ENCODE measurements at places on chromosomes 12 and 14. TPM values are rescaled to one million over a fixed set of nuclear protein-coding genes. Genes with fewer than 3 reads are reported as not detected.

DNA sequence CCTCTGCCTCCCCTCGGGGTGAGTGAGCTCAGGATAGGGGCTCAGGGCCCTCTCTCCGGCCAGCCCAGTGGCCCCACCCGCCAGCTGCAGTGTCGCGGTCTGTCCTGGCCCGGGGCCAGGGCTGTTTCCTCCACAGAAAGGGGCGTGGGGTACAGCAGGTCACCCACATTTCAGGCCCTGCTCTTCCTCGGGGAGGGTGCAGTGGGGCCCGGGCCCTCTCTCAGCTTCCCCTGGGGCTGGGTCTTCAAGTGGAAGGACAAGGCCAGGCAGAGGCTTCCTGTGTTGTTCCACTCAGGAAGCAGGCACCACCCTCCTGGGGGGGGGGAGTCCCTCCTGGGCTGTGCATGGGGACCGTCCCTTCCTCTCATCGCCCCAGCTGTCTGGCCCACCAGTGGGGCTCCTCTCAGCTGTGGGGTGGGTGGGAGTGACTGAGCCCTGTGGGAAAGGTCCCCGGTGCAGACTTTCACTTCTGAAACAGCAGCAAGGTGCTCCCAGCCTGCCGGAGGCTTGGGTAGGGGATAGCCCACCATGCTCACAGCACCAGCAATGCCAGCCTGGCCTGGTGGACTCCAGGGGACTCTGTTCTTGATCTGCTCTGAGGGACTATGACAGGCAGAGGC is 3.7 kb downstream of the GPR132 start:
- no peak for DNase-seq

DNA sequence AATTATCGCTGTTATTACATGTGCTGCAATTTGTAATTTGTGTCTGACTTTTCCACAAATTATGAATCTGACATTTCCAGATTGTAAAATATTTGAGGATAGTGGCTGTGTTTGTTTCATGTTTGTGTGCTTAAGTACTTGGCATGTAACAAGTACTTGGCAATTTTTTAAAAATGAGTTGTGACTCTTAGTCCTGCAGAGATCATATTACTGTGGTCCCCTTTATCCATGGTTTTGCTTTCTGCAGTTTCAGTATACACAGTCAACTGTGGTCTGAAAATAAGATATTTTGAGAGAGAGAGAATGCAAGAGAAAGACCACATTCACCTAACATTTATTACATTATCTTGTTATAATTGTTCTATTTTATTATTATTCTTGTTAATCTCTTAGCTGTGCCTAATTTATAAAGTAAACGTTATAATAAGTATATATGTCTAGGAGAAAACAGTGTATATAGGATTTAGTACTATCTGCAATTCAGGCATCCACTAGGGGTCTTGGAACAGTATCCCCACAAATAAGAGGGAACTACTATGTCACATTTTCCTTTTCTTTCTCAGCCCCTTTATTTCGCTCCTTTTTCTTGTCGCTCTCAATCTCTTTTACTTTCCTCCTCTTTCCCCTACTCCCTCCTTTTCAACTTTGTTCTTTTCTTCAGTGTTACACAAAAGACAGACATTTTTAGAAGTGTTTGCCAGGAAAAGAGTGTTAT is 176.1 kb downstream of the FUT8 start:
- no peak for DNase-seq

GRCh38 chr14:78401866-78402265 is 231.7 kb downstream of the NRXN3 start:
- DNase-seq = peak; percentile 1

DNA sequence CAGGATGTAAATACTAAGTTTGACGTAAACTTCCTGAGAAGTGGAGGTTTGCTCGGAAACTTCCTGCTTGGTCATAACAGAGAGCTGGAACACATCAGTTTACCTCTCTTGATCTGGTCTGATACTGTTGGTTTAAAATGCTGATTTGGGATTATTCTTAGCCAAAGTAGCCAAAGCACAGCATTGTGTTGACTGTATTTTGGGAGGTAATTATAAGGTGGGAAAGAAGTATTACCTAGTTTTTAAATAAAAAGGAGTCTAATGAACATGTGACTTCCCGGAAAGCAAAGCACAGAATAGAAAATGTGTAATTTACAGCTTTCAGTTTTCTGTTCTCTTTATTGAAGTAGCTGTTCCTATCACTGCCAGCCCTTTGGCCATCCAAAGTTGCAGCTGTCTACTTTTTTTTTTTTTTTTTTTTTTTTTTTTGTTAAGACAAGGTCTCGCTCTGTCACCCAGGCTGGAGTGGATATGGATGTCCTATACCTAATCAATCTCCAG is 52.2 kb upstream of the SRP54 start:
- DNase-seq = no peak

DNA sequence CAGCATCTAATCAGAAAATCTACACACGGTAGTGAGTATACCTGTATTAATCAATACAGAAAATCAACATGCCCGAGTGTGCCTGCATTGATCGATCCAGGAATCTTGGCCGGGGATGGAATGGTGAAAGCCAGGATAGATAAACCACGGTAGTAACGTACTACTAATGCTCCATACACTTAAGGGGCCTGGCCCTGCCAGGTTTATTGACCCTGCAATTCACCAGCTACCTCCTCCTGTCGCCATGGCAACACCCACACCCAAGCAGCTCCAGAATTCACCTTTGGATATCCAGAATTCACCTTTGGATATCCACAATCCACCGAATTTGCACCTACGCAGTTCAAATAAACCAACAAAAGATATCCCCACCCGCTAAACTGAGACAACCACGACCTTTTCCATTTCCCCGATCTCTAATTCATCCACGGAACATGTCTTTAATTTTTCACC is 14.8 kb upstream of the CALM1 start:
- DNase-seq = no peak

- no peak for DNase-seq
Observed at GRCh38 chr12:43154498-43155045, 397.4 kb downstream of the ADAMTS20 start.

DNA sequence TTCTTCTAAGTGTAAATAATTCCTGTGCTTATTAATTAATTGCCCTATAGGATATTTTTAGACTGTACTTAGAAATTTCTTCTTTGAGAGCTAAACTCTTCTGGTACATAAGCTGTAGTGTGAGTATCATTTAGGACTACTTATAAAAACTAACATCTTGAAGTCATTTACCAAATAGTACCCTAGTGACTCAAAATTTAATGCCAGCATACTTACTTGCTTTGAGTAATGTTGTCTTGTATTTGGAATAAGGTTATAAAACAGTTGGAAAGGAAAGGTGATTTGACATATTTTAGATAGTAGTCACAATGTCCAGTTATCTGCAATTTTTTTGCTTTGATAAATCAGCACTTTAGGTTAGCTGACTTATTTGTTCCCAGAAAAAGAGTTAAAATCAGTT is 39.1 kb downstream of the SPATA7 start:
- DNase-seq = no peak

DNA sequence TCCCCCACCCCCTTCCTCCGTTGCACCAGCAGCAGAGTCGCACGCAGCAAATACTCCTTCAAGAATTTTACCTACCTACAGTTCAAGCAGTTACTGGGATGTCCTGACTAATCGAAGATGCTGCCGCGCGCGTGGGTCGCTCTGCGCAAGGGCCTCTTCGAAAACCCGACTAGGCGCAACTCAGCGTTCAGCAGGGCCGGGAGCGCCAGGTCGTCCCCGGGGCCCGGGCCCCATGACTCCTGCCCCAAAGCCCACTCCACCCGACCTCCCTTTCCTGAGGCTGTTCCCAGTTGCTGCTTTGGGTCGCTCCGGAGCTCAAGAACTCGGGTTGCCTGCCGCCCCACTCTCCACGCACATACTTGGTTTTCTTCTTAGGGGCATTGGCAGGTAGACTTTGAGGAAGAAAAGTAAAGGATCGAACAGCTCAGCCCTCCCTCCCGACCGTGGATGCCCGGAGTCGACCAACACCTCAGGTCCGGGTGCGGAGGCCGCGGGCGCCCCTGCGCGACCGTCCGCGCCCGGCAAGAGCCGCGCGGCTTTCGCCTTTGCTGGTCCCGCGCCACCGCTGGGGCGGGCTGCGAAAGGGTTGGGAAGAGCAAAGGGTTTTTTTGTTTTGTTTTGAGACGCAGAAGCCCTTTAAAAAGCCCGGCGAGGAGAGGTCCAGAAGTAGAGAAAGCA is 1.9 kb downstream of the BMP4 start:
- no peak for DNase-seq

GRCh38 chr12:89276860-89277259 is 75.4 kb downstream of the DUSP6 start:
- no peak for DNase-seq

GRCh38 chr12:58067610-58068387 is 126.4 kb downstream of the ATP23 start:
- no peak for DNase-seq

DNA sequence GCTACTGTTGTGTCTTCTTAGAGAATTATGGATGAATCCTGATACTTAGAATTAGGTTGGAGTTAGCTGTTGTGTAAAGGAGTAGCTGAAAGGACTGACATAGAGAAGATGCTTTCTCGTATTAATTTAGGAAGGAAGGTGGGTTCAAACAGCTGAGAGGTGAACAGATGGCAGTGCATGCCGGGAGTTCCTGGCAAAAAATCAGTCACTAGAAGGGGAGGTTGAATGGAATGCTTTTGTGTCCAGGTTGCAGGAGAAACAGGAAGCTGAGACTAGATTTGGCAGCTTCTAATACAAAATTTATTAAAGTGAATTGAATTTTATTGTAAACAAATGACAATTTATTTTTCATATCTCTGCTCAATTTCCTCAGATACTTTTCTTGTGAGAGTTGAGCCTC is 70.8 kb downstream of the BTG1 start:
- DNase-seq = no peak

- no peak for DNase-seq
Observed at GRCh38 chr12:12883369-12884001, 7.9 kb upstream of the GPRC5A start.

DNA sequence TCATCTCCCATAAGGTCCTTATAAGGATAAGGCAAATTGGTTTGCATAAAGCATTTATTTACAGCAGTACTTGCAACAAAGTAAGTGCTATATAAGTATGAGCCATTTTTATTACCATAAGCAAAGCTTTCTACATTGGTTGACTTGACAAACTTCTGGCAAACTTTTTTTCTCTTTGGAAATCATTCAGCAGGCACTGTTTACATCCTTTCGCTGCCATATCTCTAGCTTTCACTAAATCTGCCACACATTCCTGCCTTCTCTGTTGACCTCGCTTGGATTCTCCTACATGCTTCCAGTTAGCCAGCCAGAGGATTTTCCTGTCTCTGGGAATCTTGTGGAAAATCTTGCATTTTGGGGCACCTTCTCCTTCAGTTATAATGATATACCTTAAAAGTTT is 21.8 kb upstream of the HDAC7 start:
- DNase-seq = no peak

GRCh38 chr14:50603565-50603964 is 43.6 kb downstream of the ATL1 start:
- DNase-seq = no peak

DNA sequence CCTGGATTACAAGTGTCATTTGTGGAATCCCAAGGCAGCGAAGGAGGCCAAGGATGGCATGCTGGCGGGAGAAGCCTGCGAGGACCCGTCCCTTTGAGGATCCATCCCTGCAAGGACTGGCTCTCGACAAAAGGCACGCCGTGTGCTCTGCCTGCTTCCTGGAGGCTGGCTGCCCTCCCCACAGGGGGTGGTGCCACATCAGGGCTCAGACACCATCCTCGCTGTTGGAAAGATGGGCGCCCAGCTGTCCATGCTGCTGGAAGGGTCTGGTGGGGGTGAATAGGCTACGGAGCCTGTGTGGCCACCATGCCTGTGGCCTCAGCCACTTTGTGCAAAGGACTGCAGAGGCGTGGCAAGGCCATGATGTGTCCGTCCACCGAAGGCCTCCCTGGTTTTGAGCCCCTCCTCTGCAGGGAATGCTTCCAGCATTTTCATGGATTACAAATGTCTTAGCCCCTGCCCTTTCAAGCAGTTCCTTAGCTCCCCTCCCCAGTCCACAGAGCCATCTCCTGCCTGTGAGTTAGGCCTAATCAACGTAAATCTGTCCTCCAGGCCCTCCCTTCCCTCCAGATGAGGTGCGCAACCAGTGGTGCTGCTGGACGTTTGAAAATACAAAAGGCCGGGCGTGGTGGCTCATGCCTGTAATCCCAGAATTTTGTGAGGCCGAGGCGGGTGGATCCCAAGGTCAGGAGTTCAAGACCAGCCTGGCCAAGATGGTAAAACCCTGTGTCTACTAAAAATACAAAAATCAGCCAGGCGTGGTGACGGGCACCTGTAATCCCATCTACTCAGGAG is 22.1 kb downstream of the ZBTB42 start:
- DNase-seq = no peak

DNA sequence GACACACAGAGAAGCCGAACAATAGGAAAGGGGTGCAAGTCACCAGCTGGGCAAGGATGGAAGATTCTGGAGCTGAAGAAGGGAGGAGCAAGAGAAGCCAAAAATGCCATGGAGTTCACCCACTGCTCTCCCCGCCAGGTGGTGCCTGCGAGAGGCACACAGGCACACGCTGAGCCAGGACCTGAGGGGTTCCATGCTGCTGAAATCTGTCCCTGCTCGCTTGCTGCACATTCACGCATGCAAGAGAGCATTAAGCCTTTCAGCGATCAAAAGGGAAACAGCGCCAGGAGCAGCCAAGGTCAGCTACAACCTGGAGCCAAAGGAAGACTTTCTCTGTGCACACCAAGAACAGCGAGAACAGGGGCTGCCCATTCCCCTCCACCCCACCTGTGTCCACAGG is 104.1 kb downstream of the ANO2 start:
- DNase-seq = no peak

GRCh38 chr14:26132061-26132645 is 465.7 kb downstream of the NOVA1 start:
- no peak for DNase-seq

DNA sequence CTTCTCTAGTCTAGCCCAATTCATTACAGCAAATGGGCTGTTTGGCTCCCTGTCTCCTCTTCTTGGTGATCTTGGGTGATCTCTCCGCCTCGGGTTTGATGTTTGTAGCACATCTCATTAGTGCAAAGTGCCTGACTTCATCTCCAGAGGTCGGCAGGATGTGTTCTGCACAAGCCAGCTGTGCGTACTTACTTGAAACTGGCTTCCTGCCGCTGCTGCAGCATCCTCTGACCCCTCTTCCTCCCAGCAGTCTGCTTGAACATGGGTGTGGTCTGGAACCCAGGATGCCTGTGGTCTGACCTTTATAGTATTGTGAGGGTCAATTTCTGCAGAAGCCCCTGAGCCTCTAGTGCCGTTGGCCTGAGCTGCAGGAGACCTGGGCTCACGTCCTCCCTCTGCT is 99.2 kb downstream of the BEGAIN start:
- no peak for DNase-seq

Gene HCAR2
- 0.34 TPM for total RNA-seq

Gene DIO3
- total RNA-seq = not detected

Gene INHBC
- not detected for total RNA-seq

Gene KRT71
- total RNA-seq = not detected

Gene NUP107
- 127 TPM for total RNA-seq

Gene ARMH4
- 14.2 TPM for total RNA-seq

Gene PRICKLE1
- 0.70 TPM for total RNA-seq

Gene IRAK3
- total RNA-seq = 0.37 TPM

Gene ZC3H10
- 11.8 TPM for total RNA-seq

Gene OSBPL8
- total RNA-seq = 79.5 TPM
